IMR-90 (cell line): ENCODE measurements at places on chromosomes 3 and 15. TPM values are rescaled to one million over a fixed set of nuclear protein-coding genes. Genes with fewer than 3 reads are reported as not detected.
A peak's percentile ranks its signal among the peaks of the same experiment; 100 is the strongest.

DNA sequence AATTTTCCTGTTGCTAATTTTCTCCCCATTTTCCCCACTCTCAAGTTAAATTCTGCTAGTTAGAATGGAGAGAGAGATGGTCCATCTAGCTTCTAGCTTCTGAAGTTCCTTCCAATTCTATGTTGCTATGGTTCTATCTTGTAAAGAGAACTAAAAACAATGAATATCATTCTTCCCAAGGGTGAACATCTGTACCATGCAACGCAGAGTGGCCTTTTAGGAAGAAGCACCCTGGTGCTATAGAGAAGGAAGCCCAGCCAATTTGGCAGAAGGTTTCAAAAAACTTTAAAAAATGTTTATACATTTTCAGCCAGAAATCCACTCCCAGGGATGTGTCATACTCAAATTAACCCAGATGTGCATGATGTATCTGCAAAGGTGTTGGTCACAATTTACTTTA, 149.1 kb downstream of the SEMA6D start:
- H3K4me1 ChIP-seq = no peaks in the 10 kb centered on the region
- peaks cover 1% of the 10 kb centered on the region; the same call in 1 of the 2 replicates for H3K27me3 ChIP-seq
- DNase-seq = no peak
- H3K4me3 ChIP-seq = no peak overlapping the region
- H3K36me3 ChIP-seq = no peaks in the 10 kb centered on the region
- H3K27ac ChIP-seq = no peak overlapping the region

The CMTM7 gene
- total RNA-seq = 3.4 and 3.9 TPM in 2 replicates

GRCh38 chr3:127967316-127967715, 52.3 kb downstream of the KBTBD12 start:
- no peak overlapping the region for H3K4me3 ChIP-seq
- no peak overlapping the region for H3K27ac ChIP-seq
- peak; percentile 14 for DNase-seq
- H3K4me1 ChIP-seq = no peaks in the 10 kb centered on the region

DNA sequence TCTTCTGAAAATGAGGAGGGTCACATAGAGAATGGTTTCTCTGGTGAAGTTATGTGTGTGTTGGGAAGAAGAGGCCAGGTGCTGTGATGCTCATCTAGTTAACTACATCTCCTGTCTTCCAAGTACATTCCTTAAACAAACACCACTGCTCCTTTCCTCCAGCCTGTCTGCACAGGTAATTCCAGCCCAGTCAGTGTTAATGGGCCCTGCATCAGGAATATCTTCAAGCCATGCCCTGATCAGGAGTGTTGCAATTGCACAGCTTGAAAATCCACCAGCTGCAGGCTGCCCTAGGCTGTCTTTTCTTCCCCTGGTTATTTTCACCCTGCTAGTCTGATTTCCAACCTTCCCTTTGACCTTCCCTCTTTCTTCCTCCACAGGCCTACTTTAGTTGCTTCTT, 41.9 kb upstream of the LMOD3 start:
- no peak overlapping the region for H3K27ac ChIP-seq
- H3K27me3 ChIP-seq = peaks cover 14% of the 10 kb centered on the region
- no peak overlapping the region for H3K4me3 ChIP-seq
- H3K36me3 ChIP-seq = no peaks in the 10 kb centered on the region
- no peak for DNase-seq
- no peaks in the 10 kb centered on the region for H3K4me1 ChIP-seq

DNA sequence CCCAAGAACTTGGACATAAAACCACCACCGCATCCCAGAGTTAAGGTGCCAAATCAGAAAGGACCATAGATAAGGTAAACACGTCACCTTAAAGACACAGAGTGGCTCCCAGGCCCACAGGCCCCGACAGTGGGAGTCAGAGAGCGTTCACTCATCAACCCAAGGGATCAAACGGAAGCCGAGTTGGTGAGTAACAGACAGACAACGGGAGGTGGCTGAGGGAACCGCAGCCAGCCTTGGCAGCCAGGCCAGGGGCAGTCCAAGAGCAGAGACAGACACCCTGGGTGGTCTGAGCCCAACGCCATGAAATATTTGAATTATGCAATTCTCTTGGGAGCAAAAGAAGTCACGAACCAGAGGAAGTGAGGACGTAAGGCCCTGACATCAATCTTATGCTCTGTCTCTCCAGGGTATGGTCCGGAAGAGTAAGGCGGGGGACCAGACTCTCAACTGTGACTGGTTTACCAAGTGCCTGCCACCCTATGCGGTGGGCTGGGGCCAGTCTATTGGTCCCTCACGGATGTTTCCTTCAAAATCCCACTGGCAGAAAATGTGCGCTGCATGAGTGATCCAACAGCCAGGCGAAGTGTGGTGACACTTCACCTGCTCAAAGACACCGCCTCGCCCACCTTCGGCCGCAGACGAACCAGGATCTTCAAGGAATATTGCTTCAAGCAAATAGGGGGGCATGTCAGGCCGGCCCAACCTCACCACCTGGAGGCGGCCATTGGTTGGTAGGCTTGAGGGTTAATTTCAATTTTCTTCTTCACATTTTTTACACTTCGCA, 34.3 kb downstream of the TMEM44 start:
- H3K27me3 ChIP-seq = no peaks in the 10 kb centered on the region
- H3K27ac ChIP-seq = no peak overlapping the region; the same call in 1 of the 2 replicates
- H3K4me1 ChIP-seq = peaks cover 13% of the 10 kb centered on the region
- no peak overlapping the region for H3K4me3 ChIP-seq
- DNase-seq = peak; percentile 88

DNA sequence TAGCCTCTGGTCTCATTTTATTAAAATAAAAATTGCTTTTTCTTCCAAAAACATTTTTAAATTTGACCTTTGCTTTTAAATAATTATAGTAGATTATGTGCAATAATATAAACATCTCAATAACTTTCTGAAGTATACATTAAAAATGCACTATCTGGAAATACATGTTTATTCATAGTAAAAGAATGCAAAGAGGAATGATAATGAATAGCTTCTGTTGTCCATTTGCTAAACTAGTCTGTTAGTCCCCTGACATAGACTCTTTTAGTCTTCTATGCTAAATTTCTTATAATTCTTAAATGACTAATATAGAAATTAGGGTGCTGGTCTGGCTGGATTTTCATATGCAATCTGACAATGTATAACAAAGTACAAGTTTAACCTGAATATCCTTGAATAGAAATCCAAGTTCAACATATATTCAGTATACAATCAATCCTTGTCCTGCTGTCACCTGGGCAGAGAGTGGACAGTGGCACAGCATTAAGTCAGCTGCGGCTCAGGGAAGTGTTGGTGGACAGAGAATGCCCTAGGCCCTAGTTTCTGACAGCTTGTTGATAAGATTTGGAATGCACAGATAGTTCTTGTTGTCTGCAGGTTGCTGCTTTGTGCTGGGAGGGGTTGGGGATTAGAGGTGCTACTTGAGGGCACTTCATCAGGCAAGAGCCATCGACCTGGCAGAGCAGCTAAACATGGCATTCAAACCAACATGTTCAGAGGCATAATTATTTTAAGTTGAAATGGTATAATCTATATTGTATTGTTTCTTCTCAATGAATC, 161.7 kb downstream of the MBNL1 start:
- no peak overlapping the region for H3K4me3 ChIP-seq
- DNase-seq = no peak
- peak overlapping the region; percentile 86 for H3K27ac ChIP-seq
- H3K36me3 ChIP-seq = peaks cover 9% of the 10 kb centered on the region
- no peaks in the 10 kb centered on the region for H3K27me3 ChIP-seq

DNA sequence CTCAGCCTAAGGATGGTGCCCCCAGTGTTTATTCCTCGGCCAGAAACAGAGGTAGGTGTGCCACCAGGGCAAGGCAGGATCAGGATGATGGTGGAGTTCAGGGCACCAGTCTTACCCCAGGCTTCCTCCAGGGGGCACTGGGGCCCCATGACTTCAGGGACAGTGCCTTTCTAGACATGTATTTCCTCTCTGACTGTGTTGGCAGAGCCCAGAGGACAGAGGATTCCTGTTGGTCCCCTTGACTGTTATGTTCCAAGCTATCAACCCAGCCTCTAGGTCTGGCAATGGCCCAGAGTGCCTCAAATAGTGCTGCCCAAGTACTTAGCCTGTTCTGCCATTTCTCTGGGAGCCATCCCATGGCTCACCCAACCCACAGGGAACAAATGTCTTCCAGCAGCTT, 2.8 kb downstream of the HEMK1 start:
- H3K27me3 ChIP-seq = no peaks in the 10 kb centered on the region
- no peak overlapping the region for H3K4me3 ChIP-seq
- H3K4me1 ChIP-seq = peaks cover 5% of the 10 kb centered on the region
- H3K27ac ChIP-seq = no peak overlapping the region
- DNase-seq = peak; percentile 59
- peaks cover 17% of the 10 kb centered on the region; the same call in 1 of the 2 replicates for H3K36me3 ChIP-seq

- no peak for DNase-seq
- H3K4me1 ChIP-seq = peaks cover 30% of the 10 kb centered on the region
- H3K27me3 ChIP-seq = no peaks in the 10 kb centered on the region
- H3K36me3 ChIP-seq = peaks cover 20% of the 10 kb centered on the region
- no peak overlapping the region for H3K4me3 ChIP-seq
Measured at GRCh38 chr3:132538072-132538471, 59.0 kb upstream of the ACKR4 start.

DNA sequence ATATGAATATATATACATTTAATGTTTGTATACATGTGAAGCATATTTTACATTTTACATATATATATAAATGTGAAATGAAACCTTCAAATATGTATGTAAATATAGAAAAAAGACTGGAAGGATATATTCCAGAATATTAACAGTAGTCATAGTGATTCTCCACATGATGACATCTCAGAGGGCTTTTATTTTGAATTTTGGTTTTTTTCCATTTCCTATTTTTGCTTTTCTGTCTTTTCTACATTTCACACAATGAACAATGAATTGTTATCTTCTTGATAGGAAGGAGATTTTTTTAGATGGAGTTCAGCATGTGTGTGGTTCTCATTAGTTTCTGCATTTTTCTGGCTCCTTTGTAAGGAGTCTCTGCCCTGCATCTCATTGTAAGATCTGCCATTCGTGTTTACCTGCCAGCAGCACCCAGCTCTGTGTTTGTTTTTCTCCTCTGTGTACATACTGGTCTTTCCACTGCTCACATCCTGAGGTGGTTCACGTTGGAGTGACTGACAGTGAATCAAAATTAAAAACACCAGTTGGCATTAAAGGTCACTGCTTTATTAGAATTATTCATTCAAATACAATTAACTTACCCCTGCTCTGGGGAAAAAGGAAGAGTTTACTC, 425.3 kb upstream of the MDFIC2 start:
- no peaks in the 10 kb centered on the region for H3K36me3 ChIP-seq
- H3K4me1 ChIP-seq = peaks cover 1% of the 10 kb centered on the region; the same call in 1 of the 2 replicates
- H3K4me3 ChIP-seq = no peak overlapping the region
- no peak for DNase-seq
- H3K27me3 ChIP-seq = no peaks in the 10 kb centered on the region

The CLDN16 gene
- under 0.01 TPM in 2 replicates for total RNA-seq

DNA sequence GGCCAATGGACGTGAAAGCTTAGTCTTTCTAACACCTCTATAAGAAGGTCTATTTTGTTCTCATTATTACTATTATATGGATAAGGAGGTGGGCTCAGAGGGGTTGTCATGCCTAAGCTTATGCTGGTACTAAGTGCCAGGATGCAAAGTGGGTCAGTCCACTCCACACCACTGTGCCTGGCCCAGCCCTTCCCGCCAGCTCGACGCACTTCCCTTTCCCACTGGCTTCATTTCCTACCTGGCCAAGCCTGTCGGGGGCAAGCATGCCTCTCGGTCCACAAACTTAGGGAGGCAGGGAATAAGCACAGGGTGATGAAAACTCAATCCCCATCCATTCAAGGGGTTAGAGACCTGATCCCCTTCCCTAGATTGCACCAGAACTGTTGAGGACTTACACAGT, 5.9 kb upstream of the SYNM start:
- H3K36me3 ChIP-seq = no peaks in the 10 kb centered on the region
- no peak overlapping the region for H3K4me3 ChIP-seq
- H3K27ac ChIP-seq = no peak overlapping the region
- H3K4me1 ChIP-seq = peaks cover 1% of the 10 kb centered on the region; the same call in 1 of the 2 replicates
- peaks cover 18% of the 10 kb centered on the region for H3K27me3 ChIP-seq

The PEX5L gene
- total RNA-seq = under 0.01 TPM in 1 of 2 replicates, not detected in the other

The VEPH1 gene
- total RNA-seq = 99.4 and 130 TPM in 2 replicates

GRCh38 chr3:42541079-42541478, 38.6 kb downstream of the VIPR1 start:
- no peaks in the 10 kb centered on the region; the same call in 1 of the 2 replicates for H3K4me1 ChIP-seq
- H3K4me3 ChIP-seq = no peak overlapping the region

GRCh38 chr3:42572278-42572677, 9.5 kb downstream of the SEC22C start:
- H3K27me3 ChIP-seq = no peaks in the 10 kb centered on the region
- H3K36me3 ChIP-seq = peaks cover 17% of the 10 kb centered on the region

GRCh38 chr3:66606126-66606525, 105.3 kb upstream of the LRIG1 start:
- no peak overlapping the region for H3K4me3 ChIP-seq
- H3K4me1 ChIP-seq = peaks cover 3% of the 10 kb centered on the region
- DNase-seq = no peak
- H3K27ac ChIP-seq = no peak overlapping the region
- H3K36me3 ChIP-seq = no peaks in the 10 kb centered on the region
- H3K27me3 ChIP-seq = no peaks in the 10 kb centered on the region

GRCh38 chr3:142973217-142974009, 9.9 kb upstream of the PAQR9 start:
- DNase-seq = no peak
- H3K36me3 ChIP-seq = no peaks in the 10 kb centered on the region
- H3K27me3 ChIP-seq = peaks cover 19% of the 10 kb centered on the region
- no peaks in the 10 kb centered on the region for H3K4me1 ChIP-seq

GRCh38 chr15:87973501-87974215, 282.9 kb downstream of the NTRK3 start:
- H3K36me3 ChIP-seq = no peaks in the 10 kb centered on the region
- no peak overlapping the region for H3K4me3 ChIP-seq
- DNase-seq = no peak
- no peak overlapping the region for H3K27ac ChIP-seq
- H3K27me3 ChIP-seq = no peaks in the 10 kb centered on the region
- H3K4me1 ChIP-seq = no peaks in the 10 kb centered on the region

DNA sequence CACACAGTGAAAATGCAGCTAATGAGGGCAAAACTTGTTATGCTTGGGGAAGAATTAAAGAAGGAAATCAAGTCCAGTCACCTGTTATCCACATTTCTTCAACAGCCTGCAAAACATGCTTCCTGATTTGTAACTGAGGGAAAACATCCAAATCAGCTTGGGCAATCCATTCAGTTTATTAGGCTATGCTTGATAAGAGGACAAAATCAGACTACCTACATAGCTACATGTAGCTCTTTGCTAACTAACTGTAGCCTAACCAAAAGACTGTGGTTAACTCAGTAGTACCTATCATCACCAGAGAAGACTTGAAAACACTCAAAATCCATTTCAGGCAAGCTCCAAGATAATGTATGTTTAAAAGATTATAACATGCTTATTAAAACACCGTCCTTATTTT, 436.4 kb downstream of the SHQ1 start:
- no peaks in the 10 kb centered on the region for H3K36me3 ChIP-seq
- no peak overlapping the region for H3K27ac ChIP-seq
- DNase-seq = no peak
- peaks cover 9% of the 10 kb centered on the region for H3K4me1 ChIP-seq
